Stimulated activated naive CD8-positive, alpha-beta T cell treated with anti-CD3 and anti-CD28 coated beads, Interleukin-15, amount 100 ng/mL, for 72 hours (primary cell): ENCODE measurements at places on chromosomes 13 and 19.

DNA sequence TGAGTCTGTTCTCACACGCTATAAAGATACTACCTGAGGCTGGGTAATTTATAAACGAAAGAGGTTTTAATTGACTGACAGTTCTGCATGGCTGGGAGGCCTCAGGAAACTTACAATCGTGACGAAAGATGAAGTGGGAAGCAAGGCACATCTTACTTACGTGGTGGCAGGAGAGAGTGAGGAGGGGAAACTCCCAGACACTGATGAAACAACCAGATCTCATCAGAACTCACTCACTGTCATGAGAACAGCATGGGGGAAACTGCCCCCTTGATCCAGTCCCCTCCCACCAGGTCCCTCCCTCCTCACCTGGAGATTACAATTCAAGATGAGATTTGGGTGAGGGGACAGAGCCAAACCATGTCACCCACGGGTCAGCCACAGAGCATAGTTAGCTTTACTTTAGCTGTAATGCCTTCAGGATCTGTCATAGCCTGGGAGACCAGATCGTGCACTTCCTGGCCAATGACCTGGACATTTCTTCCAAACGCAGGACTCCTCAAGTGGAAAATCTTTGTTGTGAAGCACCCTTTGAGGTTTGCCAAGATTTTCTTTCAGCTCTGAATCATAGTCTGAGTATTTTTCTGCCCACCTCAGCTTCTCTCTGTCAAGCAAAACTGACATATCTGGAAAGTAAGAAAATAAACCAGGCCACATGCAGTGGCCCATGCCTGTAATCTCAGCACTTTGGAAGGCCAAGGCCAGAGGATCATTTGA, 25.2 kb upstream of the HIF3A start:
- no peak for DNase-seq

- DNase-seq = peak; percentile 68
Observed at GRCh38 chr19:16587833-16588823, 15.9 kb upstream of the SLC35E1 start.

DNA sequence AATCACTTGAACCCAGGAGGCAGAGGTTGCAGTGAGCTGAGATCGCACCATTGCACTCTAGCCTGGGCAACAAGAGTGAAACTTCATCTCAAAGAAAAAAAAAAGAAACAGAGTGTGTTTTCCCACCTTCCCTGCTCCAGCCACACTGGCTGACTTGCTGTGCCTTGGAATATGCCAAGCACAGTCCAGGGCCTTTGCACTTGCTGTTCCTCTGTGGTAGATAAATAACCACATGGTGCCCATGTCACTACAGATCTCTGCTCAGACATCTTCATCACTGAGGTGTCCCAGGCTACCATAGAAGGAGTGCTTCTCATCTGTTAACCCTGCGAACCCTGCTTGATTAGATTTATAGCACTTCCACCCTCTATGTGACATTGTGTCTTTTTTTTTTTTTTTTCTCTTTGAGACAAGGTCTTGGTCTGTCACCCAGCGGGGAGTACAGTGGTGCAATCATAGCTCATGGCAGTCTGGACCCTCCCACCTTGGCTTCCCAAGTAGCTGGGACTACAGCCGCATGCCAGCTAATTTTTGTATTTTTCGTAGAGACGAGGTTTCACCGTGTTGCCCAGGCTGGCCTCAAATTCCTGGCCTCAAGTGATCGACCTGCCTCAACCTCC, 10.4 kb downstream of the SMARCA4 start:
- no peak for DNase-seq

DNA sequence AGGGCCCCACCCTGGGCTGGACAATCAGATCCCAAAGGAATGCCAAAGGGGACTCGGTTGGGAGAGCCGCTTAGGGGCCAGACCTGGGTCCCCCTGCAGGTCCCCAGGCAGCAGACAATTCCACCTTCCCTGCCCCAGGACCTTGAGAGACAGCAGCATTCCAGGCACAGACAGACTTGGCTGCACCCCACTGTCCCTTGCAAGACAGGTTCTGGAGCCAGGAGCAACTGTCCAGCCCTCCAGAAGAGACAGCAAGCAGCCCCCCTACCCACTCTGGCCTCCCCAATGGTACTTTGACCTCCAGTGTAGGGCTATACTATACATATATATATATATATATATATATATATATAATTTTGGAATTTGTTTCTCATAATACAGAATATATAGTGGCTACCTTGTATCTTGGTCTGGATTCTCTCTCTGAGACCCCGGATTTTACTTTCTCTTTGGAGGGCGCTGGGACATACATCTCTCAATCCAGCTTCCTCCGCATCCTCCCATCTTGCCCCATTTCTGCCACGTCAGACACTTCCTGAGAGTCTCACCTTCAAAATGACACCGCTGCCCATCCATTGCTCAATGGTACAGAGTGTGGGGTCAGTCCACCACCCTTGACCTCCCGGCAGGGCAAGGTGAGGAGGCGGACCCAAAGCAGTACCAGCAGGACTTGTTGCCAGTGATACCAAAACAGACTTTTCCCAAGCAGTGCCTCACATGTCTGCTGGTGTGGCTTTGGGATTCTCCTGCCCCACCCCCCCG, 12.7 kb downstream of the SMIM24 start:
- no peak for DNase-seq

DNA sequence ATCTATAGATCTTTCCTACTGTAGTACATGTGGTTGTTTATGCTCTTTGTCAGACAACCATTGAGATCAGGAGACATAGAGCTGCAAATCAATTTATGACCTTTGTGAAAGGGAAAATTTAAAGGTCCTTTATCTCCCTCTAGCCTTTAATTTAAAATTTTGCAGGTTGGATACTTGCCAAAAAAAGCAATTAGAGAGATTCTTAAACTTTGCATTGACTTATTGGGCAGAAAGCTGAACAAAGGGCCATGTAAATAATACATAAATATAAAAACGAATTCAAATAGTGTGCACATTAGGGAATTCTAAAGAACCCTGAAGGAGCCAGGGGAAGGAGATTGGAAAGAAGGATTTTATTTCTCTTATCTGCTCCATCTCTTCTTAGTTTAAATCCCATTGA, 22.0 kb upstream of the RB1 start:
- DNase-seq = no peak

- peak; percentile 15 for DNase-seq
Observed at GRCh38 chr13:20565115-20565736, 1.7 kb upstream of the IFT88 start.

DNA sequence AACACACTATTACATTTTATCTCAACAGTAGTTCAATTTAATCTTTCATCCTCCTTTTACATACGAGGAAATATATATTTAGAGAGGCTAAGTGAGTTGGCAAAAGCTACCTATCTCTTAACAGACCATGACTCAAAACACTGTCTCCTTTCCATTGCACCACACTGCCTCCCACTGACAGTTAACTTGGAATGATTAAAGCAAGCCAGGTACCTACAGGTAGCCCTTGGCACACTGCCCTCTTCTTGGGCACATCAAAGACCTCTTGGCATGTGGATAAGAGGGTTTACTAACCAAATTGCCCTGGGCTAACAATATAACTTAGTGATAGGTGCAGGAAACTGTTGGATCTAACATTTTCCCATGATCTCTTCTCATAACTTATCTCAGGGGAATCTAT, 1.8 kb downstream of the ABHD13 start:
- no peak for DNase-seq

GRCh38 chr13:68597641-68598040, 1367.5 kb upstream of the PCDH9 start:
- no peak for DNase-seq
